NCI-H526 (cell line): ENCODE measurements at places on chromosomes 5 and 9.

DNA sequence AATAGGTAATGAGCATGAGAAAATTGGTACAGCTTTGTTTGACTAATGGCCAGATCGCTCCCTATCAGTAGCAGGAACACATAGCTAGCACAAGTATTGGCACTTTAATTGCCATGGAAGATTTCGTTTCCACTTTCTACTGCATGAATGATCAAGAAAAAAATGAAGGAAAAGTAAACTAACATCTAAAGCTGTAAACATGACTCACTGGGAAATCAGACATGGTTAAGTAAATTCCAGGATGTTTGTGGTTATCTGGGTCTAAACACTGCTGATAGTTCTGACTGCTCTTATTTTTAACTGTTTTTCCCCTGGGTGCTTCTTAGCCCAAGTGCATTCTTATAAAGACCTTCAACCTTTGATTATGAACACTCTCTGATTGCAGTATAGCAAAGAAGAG lies 388.9 kb downstream of the NR2F1-AS1 start:
- no peak for DNase-seq

DNA sequence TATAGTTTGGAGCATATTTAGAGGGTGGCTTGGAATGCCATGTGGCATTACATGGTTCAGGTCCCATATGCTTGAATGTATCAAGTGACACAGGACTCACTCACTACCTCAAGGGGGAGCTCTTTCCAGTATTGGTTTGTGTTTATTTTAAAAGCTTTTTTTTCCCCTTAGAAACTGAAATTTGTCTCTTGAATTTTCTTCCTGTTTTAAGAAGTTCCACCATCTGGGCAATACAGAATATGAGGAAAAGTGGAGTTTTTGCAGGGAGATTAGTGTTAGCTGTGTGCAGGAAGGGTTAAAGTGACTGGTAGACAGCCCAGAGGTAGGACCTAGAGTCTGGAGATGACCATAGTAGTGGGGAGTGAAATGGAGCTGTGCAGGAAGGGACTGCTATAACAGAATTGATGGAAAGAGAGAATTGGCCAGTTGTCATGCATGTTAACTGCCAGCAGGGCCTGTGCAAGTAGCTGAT lies 36.6 kb downstream of the CTNNA1 start:
- no peak for DNase-seq

DNA sequence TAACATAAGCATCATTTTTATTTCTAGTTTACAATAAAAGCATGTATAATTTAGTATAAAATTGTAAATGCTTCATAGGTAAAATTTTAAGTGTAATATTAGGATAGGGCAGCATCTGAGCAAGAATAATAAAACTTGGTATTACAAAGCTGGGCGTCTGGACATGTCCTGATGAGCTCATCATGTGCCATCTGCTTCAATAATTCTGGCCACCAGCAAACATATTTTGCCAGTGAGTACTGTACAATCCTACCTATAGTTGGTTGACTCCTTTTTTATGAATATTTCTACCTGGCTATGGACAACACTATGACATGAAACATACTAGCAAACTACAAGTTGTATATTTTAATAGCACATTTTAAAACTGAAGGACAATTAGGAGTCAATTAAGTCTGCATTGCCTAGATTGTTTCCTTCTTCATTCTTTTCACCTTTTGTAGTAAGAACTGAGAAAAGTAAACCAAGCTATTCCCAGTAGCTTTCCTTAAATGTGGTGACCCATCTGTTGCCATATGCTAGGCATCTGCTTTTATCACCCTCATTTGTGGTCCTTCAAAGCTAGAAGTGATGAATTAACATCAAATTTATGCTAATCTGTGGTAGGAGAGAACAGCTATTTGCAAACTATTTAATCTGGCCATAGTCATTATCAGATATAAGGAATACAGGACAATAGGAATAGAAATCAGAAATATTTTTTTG lies 23.4 kb downstream of the LURAP1L start:
- DNase-seq, result no peak

DNA sequence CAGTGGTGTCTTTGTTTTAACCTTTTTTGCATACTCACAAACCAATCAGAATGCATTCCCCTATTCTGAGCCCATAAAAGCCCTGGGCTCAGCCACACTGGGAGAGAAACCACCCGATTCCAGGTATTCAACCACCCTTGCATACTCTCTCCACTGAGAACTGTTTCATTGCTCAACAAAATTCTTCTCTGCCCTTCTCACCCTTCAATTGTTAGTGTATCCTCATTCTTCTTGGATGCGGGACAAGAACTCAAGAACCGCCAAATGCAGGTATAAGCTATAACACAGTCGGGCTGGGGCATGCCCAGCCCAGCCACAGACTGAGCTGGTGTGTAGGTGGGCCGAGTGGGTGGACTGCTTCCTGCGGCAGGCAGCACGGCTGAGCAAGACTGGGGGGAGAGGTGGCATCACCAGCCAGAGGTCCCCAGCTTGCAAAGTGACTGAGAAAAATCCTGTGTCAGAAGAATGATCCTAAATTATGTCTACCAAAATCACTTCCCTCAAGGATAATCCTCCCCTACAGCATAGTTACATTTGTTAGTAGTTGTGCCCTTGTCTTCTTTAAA lies 141.0 kb downstream of the SSBP2 start:
- no peak for DNase-seq

DNA sequence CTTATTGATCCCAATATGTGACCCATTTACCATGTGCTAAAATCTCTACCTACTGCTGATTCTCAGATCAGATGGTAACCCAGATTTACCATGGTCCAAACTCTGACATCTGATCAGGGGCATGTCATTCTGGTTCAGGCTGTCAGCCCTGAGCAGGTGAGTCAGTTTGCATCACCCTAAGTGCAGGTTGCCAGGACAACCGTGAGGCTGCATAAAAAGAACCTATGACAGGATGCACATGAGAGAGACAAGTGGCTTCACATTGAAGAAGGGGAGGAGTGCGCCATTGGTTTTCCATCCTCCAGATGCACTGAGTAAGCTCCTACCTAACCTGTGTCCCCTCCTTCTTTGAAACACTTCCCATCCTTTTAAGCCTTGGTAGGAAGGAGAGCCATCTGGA lies 801 bp upstream of the PRSS3 start:
- DNase-seq, result no peak

GRCh38 chr9:127264462-127265219 lies at the start of gene GARNL3:
Gene GARNL3 (plus strand): TSS chr9:127264774. CDS start chr9:127264878, 104 bp downstream.
- DNase-seq, result no peak

DNA sequence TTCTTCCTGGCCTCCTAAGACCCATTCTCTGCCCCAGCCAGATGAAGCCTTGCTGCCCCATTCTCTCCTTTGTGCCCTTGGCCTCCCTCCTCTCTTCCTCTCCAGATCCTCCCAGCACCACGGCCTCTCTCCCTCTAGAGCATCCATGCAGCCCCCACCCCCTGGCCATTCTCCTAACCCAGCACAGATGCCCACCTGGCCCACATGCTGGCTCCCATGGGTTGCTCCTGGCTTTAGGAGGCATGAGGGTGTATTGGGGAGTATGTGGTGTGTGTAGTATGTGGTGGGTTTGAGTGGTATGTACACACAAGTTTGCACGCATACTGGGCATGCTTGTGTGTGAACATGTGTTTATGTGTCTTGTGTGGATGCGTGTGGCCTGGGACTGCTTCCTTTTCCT lies 47.1 kb downstream of the FOXI1 start:
- DNase-seq, result no peak

- DNase-seq, result no peak
These were observed 134.8 kb upstream of the LARP1 start for GRCh38 chr5:154620411-154620810.

DNA sequence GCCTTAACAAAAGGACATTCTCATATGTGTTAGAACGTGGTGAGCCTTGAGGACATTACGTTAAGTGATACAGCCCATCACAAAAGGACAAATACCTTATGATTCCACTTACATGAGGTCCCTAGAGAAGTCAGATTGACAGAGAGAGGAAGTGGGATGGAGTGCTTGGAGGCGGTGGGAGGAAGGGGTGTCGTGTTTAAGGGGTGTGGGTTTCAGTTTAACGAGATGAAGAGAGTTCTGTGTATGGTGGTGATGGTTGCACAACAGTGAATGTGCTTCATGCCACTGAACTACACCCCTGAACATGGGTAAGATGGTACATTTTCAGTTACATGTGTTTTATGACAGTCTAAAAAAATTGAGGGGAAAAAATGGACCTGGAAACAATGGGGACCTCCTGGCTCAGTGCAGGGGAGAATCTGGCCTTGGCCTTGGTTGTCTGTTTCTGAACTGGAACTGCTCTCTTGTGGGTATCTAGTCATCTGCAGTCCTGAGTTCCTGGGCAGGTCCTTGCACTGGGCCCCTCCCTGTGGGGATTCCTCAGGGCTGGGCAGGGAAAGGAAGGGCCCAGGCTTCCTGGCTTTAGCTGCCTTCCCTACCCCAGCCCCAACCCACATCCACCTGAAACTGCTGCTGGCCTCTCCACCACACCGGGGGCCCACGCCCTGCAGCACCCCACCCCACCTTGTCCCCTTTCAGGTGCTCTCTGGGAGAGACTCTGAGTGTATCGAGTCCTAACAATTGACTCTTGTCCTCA lies 17.8 kb downstream of the LRRC8A start:
- no peak for DNase-seq

DNA sequence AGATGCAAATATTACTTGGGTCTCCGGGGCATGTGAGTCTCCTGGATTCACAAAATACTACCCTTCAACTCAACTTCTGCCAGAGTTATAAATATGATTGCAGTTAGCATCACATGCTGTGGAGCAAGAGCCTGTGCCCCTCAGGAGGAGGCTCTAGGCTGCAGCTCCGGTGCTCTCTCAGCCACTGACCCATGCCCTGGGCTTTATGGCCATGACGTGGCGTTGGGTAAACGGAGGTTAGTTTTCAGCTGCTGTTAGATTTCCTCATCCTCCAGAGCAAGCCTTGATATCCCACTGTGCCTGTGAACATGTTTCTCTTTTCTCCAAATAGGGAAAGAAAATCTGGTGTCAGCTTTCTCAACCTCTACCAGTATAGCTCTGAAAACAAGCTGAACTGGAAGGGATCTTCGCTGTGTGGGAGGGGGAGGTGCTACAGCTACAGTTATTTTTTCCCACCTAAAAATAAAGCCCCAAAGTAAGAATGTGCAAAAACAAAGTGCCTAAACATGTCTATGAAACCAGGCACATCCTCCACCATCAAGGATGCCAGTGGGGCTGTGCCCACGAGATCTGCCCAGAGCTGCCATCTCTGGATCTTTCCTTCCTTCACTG lies 124.4 kb upstream of the GPR151 start:
- no peak for DNase-seq

- DNase-seq, result no peak
These were observed 3.2 kb upstream of the TERT start for GRCh38 chr5:1298067-1298551.

DNA sequence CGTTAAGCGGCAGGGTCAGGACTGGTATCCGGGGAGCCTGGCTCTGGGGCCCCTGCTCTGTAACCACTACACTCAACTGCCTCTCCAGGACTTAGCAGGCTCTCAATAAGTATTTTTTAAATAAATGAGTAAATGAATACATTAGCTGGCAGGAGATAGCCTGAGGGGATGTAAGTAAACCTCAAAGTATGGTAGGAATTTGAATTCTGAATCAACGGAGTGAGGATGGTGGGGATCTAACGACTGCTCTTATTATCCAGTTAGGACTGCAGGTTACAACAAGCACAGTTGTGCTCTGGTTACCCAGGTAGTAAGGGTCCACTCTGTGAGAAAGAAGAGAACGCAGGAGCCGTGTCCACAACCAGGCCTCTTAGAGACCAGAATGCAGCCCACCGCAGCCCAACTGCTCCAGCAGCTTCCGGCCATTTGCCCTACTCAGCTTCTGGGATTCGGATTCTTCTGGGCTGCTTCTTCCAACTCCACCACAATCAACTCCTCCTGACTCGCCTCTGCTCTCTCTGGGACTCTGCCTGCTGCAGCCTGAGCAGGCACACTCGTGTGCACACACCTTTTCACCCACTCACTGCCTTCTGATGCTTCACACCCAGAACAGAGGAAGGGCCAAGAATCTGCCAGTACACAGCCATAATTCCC lies 52.6 kb downstream of the MED27 start:
- DNase-seq, result peak; percentile 57

DNA sequence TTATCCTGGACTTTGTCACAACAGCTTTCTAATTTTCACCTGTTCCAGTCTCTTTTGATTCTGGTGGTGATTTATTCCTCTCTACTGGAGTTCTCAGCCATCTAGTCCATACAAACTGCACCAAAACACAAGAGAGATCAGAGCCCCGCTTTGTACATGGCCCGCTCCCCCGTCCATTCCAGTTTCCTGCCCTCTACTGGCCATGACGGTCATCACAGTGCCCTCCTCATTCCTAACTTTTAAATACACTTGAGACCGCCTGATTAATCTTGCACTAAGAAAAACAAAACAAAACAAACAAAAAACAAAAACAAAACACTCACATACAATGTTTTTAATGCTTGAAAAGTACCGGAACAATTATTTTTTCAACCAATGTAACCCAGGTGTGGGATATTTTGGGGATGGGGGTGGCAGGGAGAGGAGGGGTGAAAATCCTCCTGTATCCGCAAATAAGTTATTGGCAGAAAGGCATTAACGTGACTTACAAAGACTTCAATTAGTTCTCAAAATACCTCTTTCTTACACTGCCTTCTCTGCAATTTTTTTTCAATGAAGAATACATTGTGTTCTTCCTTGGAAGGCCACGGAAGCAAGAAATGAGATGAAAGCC lies 84.8 kb upstream of the PAM start:
- no peak for DNase-seq

- DNase-seq, result no peak
These were observed 76.8 kb downstream of the FGF10 start for GRCh38 chr5:44312374-44312773.

- peak; percentile 45 for DNase-seq
These were observed 32.5 kb downstream of the FAM240B start for GRCh38 chr9:38687389-38687842.

DNA sequence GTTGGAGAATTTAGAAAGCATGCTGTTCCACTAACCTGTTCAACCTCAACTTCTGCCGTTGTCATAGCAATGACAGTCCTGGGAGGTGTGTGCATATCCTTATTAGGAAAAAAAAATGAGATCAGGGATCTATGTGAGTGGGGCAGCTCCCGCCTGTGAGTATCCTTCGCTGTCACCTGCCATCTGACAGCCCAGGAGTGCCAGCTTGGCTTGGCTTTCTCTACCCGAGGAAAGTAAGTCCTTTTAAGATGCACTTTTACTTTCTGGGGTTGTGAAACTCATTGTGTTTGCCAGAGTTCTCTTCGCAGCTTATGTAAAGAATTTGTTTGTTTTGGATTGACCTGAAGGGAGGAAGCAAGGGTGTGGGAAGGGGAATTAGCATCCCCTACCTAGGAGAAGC lies 21.8 kb downstream of the PCDHAC2 start:
- no peak for DNase-seq

GRCh38 chr9:84862308-84862707 lies 192.8 kb downstream of the NTRK2 start:
- DNase-seq, result no peak

- DNase-seq, result no peak
These were observed at the start of gene TENT4A for GRCh38 chr5:6713274-6714225. Gene TENT4A (plus strand): TSS chr5:6713432. CDS start chr5:6713984, 552 bp downstream.

- DNase-seq, result no peak
These were observed 7.9 kb downstream of the MTRR start for GRCh38 chr5:7876867-7877266.

- no peak for DNase-seq
These were observed 4.1 kb downstream of the KLF9 start for GRCh38 chr9:70410368-70410767.

GRCh38 chr9:112258106-112258505 lies 75.3 kb downstream of the PTBP3 start:
- no peak for DNase-seq

GRCh38 chr9:109001275-109001676 lies 12.0 kb downstream of the CTNNAL1 start:
- DNase-seq, result no peak
